ENCODE measurements at places on chromosomes 2 and 18.

DNA sequence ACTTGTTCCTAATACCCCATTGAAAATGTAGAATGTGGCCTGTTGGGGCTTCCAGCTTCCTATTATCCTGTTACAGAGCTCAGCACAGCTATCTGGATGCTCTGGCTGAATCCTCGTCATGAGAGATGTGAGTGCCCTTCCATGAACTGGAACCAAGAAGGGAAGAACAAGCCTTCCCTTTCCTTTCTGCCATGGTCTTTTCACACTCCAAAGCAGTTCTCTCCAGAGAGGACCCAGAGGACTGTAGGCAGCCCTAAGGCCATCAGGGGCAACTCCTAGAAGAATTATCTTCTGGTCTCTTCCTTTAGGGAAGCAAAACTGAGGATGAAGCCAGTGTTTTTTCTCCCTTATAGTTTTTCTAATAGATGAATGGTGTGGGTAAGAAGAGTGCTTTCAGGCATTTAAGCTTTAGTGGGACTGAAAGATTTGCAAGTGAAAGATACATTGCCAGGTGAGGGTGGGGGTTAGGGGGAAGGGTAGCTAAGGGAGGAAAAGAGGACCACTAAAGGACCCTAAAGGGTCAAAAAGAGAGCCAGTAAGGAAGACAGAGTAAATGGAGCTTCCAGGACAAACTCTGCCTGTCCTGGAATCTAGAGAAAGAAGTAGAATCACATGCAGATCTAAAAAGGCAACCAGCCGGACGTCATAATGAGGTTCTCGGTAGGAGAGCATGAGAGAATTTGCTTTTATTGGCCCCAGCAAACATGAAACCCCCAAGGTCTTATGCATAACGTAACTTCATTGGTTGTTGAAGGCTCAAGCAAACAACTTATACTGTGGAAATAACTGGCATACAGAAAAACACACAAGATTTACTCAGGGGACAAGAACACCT lies 12.4 kb upstream of the XPO1 start:
- DNase-seq, result no peak

DNA sequence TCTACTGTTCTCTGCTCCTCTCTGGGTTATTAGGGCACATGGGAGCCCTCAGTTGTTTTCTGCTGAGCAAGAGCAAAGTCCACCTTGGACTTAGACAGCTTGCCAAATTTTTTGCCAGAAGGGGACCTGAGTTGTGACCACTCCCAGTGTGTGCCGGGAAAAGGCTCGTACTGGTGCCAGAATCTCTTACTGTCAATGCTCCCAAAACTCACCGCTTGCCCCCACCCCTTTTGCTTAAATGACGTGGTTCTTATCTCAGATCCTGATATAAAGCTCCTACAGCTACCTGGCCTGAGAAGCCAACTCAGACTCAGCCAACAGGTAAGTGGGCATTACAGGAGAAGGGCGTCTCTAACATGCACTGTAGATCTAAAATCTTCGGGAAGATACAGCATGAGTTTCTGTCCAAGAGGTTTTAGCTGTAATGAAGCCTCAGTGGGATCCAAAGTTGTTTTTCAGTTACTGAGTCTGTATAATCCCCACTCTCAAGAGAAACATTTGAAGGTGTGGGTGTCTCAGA lies at the start of gene REG1A:
Gene REG1A (plus strand): TSS at position 295 of the 520 bp plus-strand sequence. CDS start 374 bp downstream, outside the sequence.
- no peak for DNase-seq

DNA sequence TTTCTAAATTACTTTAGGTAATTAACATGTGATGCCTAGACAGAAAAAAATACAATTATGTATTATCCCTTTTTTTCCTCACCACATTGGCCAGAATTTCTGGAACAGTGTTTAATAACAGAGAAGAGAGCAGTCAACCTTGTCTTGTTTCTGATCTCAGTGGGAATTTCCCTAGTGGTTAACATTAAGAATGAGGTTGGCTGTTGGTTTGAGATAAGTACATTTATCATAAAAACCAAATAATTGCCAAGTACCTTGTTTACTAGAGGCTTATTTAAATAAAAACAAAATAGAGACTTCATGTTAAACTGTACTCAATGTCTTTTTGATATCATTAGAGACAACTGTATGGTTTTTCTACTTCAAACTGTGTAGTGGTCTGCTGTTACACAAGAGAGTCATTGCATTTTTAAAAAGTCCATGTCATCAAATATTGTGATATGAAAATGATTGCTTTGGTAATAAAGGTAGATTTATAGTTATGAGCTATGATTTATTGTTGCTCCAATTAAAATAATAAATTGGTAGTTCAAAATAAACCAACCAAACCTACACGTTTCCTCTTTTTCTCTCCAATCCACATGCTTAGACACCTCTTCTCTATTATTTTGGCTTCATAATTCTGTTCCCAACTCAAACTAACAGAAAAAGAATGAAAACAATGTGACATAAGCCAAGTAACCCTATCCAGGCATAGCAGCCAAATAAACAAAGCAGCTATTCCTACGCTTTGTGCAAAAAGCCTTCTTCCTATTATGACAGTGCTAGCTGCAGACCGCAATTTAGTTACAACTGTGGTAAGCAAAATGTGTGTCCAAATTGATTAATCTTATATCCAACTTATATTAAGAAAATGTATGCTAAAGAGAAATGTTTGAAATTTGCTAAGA lies 20.9 kb upstream of the TANK start:
- DNase-seq, result no peak

GRCh38 chr2:119814216-119814615 lies 54.5 kb downstream of the PTPN4 start:
- DNase-seq, result no peak

DNA sequence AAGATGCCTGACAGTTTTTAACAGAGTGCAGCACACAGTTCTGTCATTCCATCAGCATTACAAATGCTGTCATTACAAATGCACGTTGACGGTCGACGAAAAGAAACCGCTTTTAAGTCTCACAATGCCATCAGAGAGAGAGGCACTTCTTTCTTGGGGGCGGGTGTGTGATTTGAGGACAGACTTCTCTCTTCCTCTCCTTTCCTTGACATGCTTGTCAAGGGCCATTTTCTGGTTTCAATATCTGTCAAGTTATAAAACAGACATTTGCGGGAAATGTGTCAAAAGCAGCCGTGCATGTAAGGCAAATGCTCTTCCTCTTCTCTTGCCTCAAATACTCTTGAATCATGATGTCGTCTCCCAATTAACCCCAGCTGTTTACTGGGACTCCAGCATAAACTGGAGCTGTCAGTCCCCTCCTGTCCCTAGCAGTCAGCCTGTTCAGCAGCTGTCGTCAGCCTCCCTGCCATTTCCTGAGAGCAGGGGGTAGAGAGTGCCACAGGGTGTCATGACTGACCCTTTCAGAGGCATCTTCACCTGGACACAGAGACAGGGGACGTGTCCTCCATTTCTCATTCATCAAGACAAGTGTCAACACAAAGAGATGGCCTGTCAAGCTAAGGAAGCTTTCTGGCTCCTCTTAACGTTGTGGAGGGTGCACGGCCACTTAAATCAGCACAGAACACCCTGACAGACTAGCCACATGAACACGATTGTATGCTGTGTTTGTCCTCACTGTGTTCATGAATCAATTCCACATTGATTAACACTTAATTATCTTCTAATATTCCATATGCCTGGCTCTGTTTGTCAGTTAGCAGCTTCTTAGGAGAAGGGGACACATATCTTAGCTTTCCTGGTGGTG lies 305.4 kb upstream of the RAB6C start:
- DNase-seq, result no peak

DNA sequence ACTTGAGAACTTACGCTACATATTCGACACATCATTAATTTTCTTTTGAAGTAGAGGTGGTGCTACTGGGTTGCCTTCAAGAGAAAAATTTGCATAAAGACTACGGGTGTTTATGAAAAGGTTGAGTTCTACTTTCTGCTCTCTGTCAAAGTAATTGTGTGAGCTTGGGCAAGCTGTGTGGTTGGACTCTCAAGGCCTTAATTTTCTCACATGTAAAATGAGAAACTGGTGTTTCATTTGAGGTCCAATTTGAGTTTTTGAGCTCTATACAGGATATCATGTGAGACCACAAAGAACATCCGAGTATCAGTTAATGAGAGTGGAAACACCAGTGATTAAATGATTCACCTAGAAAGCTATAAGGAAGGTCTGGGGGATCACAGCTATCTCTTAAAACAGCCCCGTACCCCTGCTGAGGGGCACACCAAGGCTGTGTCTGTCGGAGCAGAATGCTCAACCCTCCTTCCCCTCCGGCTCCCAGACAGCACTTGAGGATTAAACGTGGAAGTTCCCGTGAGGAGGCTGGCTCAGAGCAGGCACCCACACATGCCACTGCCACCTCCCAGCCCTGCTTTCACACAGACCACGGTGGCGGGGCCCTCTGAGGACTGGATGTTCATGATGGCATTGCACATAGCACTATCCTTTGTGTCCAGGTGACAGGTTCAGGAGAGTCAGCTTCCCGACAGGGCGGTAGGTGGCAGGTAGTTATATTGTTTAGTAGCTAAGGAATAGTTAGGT lies 191.8 kb downstream of the RNF144A start:
- no peak for DNase-seq

GRCh38 chr2:186746584-186746983 lies 52.7 kb downstream of the FAM171B start:
- no peak for DNase-seq

GRCh38 chr2:145855142-145855541 lies 1335.2 kb upstream of the ZEB2 start:
- no peak for DNase-seq

DNA sequence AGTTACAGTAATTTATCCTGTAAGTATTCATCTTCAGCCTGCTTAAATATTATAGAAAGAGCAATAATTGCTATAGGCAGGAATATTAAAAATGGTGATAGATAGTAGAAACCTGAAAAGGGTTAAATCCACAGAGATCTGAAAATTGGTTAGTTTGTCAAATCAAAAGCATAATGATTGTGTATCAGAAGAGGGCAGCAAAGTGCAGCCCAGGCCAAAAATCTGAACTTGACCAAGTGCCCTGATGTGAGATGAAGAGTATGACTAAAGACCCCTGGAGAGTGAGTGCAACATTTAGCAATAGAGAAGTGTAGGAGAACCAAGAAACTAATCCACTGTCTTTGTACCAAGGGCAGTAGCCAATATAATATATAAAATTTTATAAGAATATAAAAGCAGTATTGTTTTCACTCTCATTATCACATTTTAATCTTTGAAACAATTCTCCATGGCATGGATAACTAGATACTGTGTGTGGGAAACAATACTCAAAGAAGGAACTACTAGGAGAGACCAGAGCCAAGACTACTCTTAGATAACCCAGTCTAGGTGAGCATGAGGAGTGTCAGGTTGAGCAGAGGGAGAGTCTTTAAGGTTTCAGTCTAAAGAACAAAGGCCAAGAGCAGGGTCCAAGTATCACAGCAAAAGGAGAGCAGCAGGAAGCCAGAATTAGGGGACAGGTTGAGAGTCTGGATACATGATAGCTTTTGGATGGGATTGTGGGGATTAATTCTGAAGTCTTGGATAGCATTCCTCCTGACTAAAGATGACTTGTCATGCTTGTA lies 148.7 kb downstream of the CALCRL start:
- DNase-seq, result peak; percentile 33

DNA sequence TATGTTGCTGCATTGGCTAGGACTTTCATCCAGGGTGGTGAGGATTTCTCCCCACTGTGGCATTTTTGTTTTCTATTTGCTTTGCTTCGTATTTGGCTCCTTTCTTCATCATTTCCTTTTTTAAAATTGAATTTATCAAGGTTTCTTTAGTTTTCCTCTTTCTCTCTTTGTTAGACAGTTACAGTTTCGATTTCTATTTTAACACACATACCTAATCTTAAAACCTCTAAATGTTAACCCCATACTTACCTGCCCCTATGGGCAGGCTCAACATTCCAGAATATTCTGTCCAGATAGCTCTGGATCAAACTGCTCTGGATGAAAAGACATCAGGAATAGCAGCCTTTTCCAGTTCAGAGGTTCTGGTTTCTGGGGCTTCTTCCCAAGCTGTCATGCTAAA lies 49.2 kb downstream of the DIPK1C start:
- DNase-seq, result no peak

- no peak for DNase-seq
Measured at GRCh38 chr2:73970141-73970803, 14.4 kb upstream of the TET3 start.

DNA sequence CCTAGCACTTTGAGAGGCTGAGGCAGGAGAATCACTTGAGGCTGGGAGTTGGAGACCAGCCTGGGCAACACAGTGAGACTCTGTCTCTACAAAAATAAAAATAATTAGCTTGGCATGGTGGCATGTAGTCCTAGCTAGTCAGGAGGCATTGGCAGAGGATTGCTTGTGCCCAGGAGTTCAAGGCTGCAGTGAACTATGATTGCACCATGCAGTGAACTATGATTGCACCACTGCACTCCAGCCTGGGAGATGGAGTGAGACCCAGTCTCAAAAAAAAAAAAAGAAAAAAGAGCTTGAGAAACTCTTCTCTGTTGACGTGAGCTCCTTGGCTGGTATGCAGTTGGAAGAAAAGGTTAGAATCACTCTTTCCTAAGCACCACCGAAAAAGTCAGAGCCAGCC lies 125.1 kb upstream of the TNP1 start:
- DNase-seq, result no peak

DNA sequence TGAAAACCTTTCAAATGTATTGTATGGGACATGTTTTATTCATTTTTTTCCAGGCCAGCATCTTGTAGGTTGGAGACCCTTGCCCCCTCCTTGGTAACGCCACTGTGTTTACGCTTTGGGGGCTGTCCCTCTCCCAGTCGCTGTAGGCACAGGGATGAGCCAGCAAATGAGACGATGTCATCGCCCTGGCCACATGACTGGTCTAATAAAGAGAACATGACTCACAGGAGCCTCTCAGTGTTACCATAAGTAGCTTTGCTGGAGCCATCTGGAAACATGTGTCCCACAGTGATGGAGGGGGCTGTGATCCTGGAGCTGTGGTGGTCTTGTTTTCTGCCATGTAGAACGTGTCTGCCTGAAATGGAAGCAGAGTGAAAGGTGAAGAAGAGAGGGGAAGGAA lies 78.9 kb downstream of the CD8B2 start:
- peak; percentile 12 for DNase-seq

GRCh38 chr2:106058469-106059137 lies 135.5 kb downstream of the UXS1 start:
- DNase-seq, result no peak

- DNase-seq, result peak; percentile 96
Measured at GRCh38 chr18:63161761-63162195, 157.8 kb downstream of the BCL2 start.

GRCh38 chr2:26216587-26216986 lies 27.8 kb downstream of the HADHA start:
- no peak for DNase-seq

- no peak for DNase-seq
Measured at GRCh38 chr2:143026411-143027054, 102.7 kb upstream of the ARHGAP15 start.

DNA sequence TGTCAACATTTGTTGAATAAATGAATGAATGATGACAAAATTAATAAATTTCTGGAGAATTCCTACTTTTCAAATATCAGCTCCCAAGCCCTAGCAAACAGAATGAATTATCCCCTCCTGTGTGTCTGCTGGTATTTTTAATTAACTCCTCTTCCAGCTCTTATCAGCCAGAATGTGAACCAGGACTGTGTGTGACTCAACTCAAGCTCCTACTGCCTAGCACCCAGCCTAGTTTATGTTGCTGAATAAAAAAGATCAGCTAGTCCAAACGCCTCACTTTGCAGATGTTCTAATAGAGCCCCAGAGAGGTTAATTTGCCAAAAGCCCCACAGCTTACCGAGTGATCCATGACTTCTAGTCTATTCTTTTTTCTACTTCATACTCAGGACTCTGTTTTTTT lies 50.3 kb downstream of the RABL2A start:
- no peak for DNase-seq
